Activated CD4-positive, CD25-positive, alpha-beta regulatory T cell treated with anti-CD3 and anti-CD28 coated beads, Interleukin-2, amount 50 U/mL, for 16 hours (primary cell): ENCODE measurements at places on chromosomes 11 and 22.

GRCh38 chr11:8679006-8679405, 3.5 kb downstream of the TRIM66 start:
- DNase-seq: no peak

DNA sequence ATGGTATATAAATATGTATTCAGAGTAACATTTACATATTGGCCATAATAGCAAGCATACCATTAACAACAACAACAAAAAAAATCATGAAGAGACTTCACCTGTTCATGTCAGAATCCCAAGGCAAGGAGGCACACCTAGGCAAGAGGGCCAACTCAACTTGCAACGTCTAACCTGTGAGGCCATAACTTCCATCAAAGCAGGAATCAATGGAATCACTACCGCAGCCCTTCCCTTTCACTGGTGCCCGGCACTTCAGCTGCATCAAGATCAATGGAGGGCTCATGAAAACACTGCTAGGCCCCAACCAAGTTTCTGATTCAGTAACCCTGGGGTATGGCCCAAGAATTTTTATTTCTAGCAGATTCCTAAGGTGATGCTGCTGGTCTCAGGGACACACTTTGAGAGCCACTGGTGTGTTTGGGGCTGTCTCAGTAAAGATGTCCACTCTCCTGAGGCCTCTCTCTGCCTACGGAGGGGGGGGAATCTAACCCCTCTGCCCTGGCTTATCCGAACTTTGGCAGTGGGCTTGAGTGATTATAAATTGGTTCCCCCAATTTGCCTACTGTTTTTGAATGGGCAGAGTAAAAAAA, 8.0 kb downstream of the ZFTA start:
- no peak for DNase-seq

GRCh38 chr11:67119585-67120391, 725 bp downstream of the KDM2A start:
- no peak for DNase-seq

DNA sequence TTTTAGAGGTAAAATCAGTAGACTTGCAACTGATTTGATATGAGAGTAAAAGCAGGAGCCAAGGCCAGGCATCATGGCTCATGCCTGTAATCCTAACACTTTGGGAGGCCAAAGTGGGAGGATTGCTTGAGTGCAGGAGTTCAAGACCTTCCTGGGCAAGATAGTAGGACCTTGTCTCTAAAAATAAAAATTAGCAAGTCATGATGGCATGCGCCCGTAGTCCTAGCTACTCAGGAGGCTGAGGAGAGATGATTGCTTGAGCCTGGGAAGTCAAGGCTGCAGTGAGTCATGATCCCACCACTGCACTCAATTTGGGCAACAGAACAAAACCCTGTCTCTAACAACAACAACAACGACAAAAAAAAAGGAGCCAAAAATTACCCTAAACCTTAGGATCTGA, 13.5 kb downstream of the SGSM3 start:
- DNase-seq: no peak

- peak; percentile 49 for DNase-seq
These were observed at the start of gene KCTD17 for GRCh38 chr22:37051391-37052385. Gene KCTD17, plus strand, starts transcription at chr22:37051742. Its CDS starts 19 bp downstream, at chr22:37051761.
